ENCODE measurements at places on chromosomes 5 and 9.

DNA sequence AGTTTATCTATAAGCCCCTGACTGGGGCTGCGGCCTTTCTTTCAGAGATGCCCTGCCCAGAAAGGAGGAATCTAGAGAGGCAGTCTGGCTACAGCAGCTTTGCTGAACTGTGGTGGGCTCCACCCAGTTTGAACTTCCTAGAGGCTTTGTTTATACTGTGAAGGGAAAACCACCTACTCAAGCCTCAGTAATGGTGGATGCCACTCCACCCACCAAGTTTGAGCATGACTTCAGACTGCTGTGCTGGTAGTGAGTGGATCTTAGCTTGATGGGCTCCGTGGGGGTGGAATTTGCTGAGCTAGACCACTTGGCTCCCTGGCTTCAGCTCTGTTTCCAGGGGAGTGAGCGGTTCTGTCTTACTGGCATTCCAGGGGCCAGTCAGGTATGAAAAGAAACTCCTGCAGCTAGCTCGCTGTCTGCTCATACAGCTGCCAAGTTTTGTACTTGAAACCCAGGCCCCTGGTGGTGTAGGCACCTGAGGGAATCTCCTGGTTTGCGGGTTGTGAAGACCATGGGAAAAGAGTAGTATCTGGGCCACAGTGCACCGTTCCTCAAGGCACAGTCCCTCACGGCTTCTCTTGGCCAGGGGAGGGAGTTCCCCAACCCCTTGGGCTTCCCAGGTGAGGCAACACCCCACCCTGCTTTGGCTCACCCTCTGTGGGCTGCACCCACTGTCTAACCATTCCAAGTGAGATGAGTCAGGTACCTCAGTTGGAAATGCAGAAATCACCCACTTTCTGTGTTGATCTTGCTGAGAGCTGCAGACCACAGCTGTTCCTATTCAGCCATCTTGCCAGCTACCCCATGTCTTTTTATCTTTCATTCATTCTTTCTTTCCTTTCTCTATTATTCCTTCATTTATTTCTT is 211.8 kb upstream of the C9orf72 start:
- DNase-seq: no peak

- DNase-seq: no peak
Observed at GRCh38 chr5:94281236-94281801, 337.1 kb downstream of the KIAA0825 start.

GRCh38 chr5:171830686-171831085 is 45.1 kb downstream of the SMIM23 start:
- DNase-seq: no peak

GRCh38 chr9:125995706-125996105 is 248.5 kb downstream of the PBX3 start:
- DNase-seq: no peak

DNA sequence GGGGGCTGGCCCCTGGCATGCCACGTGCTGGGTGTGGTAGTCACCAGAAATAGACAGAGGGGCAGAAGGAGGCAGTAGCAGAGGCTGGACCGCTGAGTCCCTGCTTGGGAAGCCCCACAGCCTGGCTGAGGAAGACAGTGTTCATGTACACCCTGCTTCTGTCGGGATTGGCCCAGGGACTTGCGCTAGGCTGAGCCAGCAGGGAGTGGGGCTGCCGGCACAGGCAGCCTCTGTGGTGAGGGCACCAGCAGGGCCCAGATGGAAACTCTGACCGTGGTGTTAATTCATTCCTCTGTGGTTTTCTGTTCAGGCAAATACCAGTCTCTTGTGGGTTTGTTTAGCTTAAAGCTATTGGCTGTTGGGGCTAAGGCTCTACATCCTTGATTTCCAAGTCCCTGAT is 108.6 kb upstream of the RAD23B start:
- no peak for DNase-seq

DNA sequence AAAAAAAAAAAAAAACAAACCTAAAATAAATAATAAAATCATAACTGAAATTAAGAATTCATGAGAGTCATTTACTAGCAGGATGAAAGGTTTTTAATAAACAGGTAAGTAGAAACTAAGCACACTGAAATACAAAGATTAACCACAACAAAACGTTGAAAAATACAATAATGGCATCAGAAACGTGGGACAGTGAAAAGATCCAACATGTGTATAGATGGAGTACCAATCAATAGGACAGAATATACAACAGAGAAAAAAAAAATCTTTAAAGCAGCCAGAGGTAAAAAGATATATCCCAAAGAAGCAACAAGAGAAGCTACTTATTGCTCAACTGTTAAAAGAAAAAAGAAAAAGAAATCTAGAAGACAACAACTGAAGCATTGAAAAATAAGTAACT is 75.2 kb downstream of the RICTOR start:
- no peak for DNase-seq

DNA sequence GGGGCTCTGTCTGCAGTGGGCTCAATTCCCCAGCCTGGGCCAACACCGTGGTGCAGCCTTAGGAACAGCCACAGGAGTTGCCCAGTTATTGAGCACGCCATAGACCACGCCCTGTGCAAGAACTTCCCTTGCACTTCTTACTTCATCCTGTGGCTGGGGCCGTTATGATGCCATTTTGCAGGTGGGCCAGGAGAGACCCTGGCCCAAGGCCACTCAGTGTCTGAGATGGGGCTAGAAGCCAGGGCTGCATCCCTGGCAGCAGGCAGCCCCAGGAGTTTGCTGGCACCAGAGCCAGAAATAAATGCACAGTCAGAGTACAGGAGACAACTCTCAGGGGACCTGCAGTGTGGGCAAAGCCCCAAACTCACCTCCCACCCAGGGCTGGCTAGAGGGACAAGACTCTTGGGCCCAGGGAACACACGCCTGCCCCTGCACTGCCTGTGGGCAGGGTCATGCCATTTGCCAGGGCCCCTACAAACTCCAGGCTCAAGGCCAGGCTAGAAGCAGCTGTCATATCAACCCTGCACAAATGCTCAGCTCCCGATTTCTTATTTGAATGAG is 6.7 kb downstream of the CORO2A start:
- DNase-seq: no peak

GRCh38 chr5:95872346-95873268 is 50.1 kb upstream of the GLRX start:
- no peak for DNase-seq

- DNase-seq: no peak
Observed at GRCh38 chr5:74042559-74042958, 416.6 kb downstream of the ARHGEF28 start.

DNA sequence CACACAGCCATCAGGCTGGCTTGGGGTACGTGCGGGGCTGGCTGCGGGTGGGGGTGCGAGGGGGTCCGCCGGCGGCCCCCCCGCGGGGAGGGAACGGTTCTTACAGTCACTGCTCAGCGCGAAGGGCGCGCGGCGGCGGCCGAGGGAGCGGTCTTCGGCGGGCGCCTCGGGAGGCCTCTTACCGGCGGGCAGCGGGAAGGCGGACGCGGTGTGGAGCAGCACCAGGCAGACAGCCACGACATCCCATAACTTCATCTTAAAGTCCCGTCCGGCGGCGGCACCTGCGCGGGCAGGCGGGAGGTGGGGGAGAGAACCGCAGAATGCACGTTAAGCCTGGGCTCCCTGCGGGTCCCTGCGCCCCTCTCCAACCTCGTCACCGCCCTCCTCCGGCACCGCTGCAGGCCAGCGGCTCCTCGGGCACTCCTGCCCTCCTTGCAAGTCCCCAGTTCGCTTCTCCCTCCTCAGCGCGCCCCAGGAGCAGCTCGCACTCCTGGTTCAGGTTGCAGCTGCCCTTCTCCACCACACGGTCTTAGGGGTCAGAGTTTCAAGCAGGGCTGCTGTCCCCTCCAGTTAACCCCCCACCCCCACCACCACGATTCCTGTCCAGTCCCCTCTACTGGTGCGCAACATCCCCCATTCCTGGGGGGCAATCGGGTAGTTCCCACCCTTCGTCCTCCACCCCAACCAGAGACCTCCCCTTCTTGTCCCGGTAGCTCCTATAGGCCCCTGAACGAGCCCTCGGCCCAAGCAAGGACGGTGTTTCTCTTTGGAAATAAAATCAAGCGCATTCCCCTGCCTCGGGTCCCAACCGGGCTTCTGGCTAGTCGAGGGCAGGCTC is 5.1 kb downstream of the GDNF start:
- DNase-seq: no peak

- no peak for DNase-seq
Observed at GRCh38 chr5:114657342-114658130, 295.7 kb downstream of the KCNN2 start.

DNA sequence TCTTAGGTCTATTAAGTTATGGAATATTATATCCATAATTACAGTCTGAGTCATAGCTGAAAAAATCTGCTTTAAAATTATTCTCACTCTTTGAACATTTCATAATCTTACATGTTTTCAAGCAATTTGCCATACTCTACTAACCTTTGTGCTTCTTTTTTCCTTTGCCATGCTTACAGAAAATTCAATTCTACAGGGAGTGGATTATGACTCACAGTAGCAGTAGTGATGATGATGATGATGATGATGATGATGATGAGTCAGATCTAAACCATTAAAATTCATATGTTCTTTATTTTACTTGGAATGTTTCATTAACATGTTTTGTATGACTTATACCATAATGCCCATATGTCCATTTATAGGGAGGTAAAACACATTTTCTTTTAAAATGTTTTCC is 207.1 kb downstream of the VPS13A start:
- no peak for DNase-seq

GRCh38 chr9:70111042-70111602 is 67.5 kb downstream of the MAMDC2 start:
- DNase-seq: no peak

DNA sequence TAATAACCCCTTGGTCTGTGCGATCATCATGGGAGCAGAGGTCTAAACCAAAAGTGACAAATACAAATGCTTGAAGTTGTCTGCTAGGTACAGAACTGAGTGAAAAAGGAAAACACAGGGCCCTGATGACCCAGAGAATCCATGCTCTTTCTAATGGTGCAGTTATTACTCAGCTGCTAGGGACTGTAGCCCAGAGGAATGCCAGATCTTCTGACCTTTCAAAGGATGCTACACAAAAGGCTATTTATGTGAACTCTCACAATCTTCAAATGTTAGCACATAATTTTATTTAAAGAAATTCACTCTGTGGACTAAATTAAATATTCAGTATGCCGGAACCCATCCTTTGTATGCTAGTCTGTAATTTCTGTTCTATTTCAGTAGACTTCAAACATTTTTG is 79.9 kb downstream of the PRR16 start:
- no peak for DNase-seq

GRCh38 chr9:92160786-92161185 is 45.6 kb upstream of the SPTLC1 start:
- no peak for DNase-seq

DNA sequence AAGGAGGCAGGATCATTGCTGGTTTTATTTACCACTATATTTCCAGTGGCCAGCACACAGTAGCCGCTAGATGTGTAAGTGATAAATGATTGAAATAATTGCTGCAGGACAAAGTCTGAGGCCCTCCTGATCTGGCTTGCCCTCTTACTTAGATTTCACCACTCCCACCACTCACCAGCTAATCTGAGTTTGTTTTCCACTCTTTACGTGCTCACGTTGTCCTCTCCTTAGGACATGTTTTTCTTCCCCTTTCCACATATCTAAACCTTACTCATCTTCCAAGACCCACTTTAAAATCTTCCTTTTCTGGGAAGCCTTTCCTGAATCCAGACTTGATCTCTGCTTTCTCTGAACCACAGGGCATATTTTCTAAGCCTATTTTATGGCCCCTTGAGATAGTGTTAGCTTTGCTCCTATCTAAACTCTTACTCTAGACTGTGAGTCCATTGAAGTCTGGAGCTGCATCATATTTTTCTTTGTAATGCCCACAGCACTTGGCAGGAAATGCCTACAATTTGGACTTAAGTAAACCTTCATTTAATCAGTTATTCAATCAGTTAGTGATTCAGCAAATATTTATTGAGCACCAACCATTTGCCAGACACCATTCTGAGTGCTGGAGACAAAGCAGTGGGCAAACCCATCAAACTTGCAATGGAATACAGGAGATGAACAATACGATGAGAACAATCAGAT is 2.4 kb downstream of the TLR4 start:
- no peak for DNase-seq

Data from esophagus squamous epithelium (tissue), 5 donors.